ENCODE measurements at places on chromosomes 4 and X. TPM values are rescaled to one million over a fixed set of nuclear protein-coding genes. Genes with fewer than 3 reads are reported as not detected.

LUZP4 gene
- not detected for total RNA-seq

PNMA5 gene
- not detected for total RNA-seq

SH3RF1 gene
- total RNA-seq, result 11.2 TPM

PLXNA3 gene
- 9.2 TPM for total RNA-seq

NMU gene
- 0.74 TPM for total RNA-seq

SMARCA1 gene
- 46.0 TPM for total RNA-seq

SMR3B gene
- total RNA-seq, result not detected

IL13RA1 gene
- 55.3 TPM for total RNA-seq

SORCS2 gene
- total RNA-seq, result 5.1 TPM

CCKAR gene
- total RNA-seq, result not detected

CLNK gene
- not detected for total RNA-seq

CFP gene
- total RNA-seq, result 0.88 TPM

SPACA5B gene
- not detected for total RNA-seq

ASB11 gene
- total RNA-seq, result not detected

PRRG3 gene
- total RNA-seq, result not detected

CORIN gene
- not detected for total RNA-seq

FAM184B gene
- total RNA-seq, result not detected

SOWAHD gene
- total RNA-seq, result 0.20 TPM

ALPK1 gene
- total RNA-seq, result 1.7 TPM

MAGEA2 gene
- total RNA-seq, result not detected

ARHGAP6 gene
- not detected for total RNA-seq

LRCH2 gene
- total RNA-seq, result 0.02 TPM

DSPP gene
- total RNA-seq, result not detected

LAMP2 gene
- 103 TPM for total RNA-seq

HTRA3 gene
- total RNA-seq, result 14.4 TPM

TCEAL7 gene
- total RNA-seq, result not detected

NOA1 gene
- 16.6 TPM for total RNA-seq

RHOH gene
- not detected for total RNA-seq
